ENCODE measurements at places on chromosomes 2 and 18.

DNA sequence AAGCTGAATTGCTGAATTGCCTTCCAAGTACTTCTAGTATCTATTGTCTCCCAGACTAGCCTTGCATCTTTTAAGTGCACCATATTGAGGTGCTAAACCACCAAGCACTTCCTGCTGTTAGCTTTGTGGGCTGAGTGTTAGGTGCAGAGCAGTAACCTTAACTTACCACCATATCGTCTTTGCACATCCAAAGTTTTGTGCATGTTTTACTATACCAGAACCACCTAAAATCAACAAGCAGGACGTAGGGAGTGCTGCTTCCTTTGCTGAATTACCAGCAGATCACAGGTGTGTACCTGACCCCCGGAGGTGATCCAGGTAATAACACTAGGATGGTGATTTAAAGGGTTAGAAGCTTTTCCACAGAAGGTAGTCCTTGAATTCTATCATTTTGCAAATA is 359.9 kb upstream of the HNRNPA3 start:
- DNase-seq = no peak

- DNase-seq = no peak
Measured at GRCh38 chr2:53629001-53629400, 138.6 kb upstream of the CHAC2 start.

GRCh38 chr2:3778851-3779495 is 75.6 kb downstream of the DCDC2C start:
- no peak for DNase-seq

GRCh38 chr18:28588884-28589549 is 412.1 kb upstream of the CDH2 start:
- DNase-seq = no peak

- no peak for DNase-seq
Measured at GRCh38 chr18:3094338-3094684, 81.4 kb upstream of the LPIN2 start.

DNA sequence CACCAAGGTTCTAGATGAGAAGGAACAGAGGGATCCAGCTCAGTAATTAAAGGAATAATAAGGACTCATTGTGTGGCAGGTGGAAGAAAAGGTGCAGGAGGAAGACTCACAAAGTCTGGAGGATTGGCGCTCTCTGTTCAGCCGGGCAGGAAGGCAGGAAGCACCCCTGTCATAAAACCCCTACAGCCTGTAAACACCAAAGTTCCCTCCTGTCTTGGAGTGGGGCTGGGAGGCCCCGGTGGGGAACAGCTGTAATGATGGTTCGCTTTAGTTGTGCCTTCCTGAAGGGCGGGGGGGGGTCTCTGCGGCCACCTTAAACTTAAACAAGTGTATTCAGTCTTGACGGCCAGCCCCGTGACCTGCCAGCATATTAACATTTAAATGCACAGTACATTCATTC is 84.3 kb downstream of the GBX2 start:
- DNase-seq = no peak

DNA sequence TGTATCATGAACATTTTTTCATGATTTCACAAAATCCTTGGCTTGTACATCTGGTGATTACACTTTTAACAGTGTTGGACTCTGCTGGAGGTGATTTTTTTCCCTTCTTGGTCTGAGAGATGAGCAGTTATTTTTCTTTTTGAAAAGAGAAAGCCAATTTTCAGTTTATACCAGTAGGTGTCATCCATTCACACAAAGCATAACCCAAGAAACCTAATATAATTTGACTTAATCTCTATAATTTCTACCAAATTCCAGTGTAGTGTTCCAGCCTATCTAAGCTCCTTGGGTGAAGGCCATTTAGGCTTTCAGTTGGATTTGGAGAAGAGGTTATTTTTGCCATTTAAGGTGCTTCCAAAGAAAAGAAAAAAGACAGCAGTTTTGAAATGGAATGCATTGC is 7.7 kb upstream of the ICOS start:
- no peak for DNase-seq

DNA sequence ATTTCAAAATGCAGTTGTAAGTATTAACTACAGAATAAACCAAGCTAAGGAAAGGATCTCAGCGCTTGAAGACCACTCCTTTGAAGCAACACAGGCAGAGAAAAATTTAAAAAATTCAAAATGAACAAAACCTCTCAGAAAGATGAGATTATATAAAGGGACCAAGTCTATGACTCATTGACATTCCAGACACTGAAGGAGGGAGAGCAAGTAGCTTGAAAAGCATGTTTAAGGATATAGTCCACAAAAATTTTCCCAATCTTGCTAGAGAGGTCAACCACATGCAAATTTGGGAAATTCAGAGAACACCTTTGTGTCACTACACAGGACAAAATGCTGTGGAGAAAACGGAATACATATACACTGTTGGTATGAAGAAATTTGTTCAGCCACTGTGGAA is 112.6 kb upstream of the MC4R start:
- no peak for DNase-seq

- peak; percentile 31 for DNase-seq
Measured at GRCh38 chr2:227325839-227326195, 766 bp downstream of the MFF start.

- DNase-seq = no peak
Measured at GRCh38 chr2:182589121-182589520, 126.9 kb upstream of the DNAJC10 start.

DNA sequence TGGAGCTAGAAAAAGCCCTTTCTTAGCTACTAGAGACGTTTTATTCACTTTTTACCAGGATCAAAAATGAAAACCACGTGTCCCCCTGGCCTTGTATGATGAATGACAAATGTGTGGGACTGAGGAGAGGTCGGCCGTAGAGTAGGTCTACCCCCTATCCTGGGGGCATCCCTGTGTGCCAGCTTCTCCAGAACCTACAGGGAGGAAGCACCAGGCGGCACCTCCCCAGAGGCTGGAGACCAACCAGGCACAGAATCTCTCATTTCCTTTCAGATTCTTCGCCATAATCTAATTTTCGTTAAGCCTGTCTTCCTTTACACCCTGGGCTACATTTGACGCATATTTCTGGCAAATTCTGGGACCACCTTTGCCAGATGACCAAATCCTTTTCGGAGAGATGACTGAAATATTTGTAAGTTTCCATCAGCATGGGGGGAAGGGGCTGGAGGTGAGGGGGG is 15.9 kb downstream of the TWIST2 start:
- DNase-seq = no peak

GRCh38 chr2:101675512-101675911 is 22.0 kb upstream of the MAP4K4 start:
- no peak for DNase-seq

DNA sequence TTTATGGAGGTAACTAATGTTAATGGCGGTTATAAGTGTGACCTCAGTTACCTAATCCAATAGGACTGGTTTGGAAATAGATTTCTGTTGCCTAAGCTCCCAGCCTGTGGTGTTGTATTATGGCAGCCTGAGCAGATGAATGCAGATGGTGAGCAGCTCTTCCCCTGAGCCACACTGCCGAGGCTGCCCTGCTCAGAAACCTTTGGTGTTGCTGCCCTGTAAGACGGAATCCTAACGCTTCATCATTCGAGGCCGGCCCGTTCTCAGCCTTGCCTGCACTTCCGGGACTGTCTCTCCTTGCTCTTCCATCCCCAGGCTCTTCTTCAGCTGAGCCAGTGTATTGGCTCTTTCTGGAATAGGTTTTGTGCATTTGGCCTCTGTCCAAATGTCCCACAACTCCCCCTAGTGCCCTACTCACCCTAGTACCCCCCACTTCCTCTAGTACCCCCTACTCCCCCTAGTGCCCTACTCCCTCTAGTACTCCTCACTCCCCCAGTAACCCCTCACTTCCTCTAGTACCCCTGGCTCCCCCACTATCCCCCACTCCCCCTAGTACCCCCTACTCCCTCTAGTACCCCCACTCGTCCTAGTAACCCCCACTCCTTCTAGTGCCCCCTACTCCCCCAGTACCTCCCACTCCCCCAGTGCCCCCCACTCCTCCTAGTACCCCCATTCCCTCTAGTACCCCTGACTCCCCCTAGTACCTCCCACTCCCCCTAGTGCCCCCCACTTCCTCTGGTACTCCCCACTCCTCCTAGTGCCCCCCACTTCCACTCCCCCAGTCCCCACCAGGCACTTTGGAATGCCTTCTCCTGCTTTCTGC is 106.0 kb upstream of the TAF1B start:
- no peak for DNase-seq

DNA sequence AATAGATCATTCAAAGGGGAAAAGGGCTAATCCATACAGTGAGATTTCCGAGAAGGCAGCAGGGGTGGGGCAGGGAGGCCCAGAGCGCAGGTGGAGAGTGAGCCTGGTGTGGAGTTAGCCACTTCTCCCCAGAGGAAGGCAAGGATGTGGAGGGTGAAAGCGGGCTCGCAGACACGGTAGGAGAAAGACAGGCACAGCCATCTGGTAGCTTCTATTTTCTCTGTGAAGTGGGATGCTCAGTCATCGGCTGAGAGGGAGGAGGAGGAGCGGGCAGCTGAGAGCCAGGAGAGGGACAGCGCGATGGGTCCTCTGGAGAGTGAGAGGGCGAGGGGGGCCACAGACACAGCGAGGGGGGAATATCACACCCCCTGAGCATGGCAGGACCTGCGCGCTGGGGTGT is 153.3 kb upstream of the NDUFV2 start:
- DNase-seq = no peak

DNA sequence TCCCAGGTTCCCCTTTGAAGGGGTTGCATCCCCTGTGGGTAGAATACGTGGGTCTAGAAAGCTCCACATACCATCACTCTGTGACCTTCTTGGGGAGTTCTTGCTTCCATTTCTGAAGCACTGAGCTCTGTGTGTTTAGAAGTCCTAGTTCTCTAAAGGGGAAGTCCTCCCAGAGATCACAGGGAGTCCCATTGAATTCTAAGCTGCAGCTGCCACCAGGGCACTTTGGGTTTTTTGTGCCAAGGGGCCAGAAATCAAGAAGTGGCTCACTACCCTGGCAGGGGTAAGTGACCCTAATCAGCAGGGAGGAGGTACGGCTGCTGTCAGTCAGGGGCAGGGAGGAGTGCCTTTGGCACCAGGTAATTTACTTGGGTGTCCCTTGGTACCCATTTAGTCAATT is 70.9 kb downstream of the EHD3 start:
- no peak for DNase-seq

- DNase-seq = no peak
Measured at GRCh38 chr2:75870651-75871137, 160.0 kb upstream of the GCFC2 start.
